ENCODE measurements at places on chromosomes 4 and X.

GRCh38 chr4:143082701-143083100 lies 102.0 kb upstream of the USP38 start:
- peaks cover 5% of the 10 kb centered on the region for H3K27me3 ChIP-seq
- H3K4me1 ChIP-seq, result no peaks in the 10 kb centered on the region
- H3K36me3 ChIP-seq, result no peaks in the 10 kb centered on the region
- H3K4me3 ChIP-seq, result no peak overlapping the region

DNA sequence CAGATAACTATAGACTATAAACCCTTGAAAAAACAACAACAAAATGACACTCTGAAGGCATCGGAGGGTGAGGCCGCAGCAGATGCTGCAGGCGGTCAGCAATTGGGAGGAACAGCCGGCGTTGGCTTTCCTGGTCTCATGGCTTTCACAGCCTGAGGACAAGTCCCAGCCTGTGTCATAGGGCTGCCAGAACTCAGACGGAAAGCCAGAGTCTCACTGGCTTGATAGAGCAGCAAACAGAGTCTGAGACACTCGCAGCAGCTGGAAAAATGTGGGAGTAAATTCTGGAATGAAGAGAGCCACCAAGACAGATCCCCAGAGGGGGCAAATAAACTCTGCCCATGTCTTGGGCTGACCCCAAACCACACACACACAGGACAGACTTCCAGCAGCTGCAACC lies 86.3 kb downstream of the PPP2R2C start:
- H3K27me3 ChIP-seq, result no peaks in the 10 kb centered on the region
- DNase-seq, result no peak
- no peak overlapping the region for H3K4me3 ChIP-seq
- H3K36me3 ChIP-seq, result no peaks in the 10 kb centered on the region
- H3K27ac ChIP-seq, result no peak overlapping the region
- no peaks in the 10 kb centered on the region for H3K4me1 ChIP-seq

DNA sequence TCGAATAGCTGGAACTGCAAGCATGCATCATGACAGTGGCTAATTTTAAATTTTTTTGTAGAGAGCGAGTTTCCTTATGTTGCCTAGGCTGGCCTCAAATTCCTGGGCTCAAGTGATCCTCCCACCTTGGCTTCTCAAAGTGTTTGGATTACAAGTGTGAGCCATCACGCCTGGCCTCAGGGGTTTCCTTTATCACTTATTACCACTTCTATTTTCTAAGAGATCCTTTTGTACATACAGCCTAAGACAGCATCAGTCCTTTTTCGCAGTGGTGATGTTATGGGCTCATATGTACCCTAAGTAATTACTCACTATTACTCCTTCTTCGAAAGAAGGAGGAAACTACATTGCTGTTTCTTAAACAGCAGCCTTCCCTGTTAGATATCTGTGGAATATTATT lies 54.1 kb upstream of the CDKN2AIP start:
- DNase-seq, result no peak
- H3K4me3 ChIP-seq, result no peak overlapping the region
- H3K36me3 ChIP-seq, result no peaks in the 10 kb centered on the region
- H3K27ac ChIP-seq, result no peak overlapping the region

- H3K36me3 ChIP-seq, result no peaks in the 10 kb centered on the region
- H3K27ac ChIP-seq, result no peak overlapping the region
- DNase-seq, result no peak
- no peak overlapping the region for H3K4me3 ChIP-seq
- no peaks in the 10 kb centered on the region for H3K27me3 ChIP-seq
- peaks cover 10% of the 10 kb centered on the region for H3K4me1 ChIP-seq
Observed at GRCh38 chr4:150140774-150141400, 62.6 kb downstream of the DCLK2 start.

DNA sequence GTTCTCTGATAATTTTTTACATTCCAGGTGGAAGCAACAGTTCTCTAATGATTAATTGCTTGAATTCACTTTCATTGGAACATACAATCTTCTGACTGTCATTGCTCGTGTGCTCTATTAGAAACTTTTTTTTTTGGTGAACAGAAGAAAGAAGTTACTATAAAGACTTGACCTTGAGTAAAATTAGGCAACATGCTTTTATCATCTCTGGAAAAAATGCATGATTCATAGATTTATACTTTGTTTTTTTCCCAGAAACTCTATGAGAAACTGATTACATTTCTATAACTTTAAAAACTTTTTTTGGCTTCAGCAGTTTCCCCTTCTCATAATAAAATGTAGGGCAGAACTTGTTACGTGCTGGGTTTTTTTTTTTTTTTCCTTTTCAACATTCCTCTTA lies 167.6 kb downstream of the ARHGAP10 start:
- no peak for DNase-seq
- no peak overlapping the region for H3K27ac ChIP-seq
- H3K36me3 ChIP-seq, result peaks cover 21% of the 10 kb centered on the region
- H3K4me1 ChIP-seq, result no peaks in the 10 kb centered on the region

DNA sequence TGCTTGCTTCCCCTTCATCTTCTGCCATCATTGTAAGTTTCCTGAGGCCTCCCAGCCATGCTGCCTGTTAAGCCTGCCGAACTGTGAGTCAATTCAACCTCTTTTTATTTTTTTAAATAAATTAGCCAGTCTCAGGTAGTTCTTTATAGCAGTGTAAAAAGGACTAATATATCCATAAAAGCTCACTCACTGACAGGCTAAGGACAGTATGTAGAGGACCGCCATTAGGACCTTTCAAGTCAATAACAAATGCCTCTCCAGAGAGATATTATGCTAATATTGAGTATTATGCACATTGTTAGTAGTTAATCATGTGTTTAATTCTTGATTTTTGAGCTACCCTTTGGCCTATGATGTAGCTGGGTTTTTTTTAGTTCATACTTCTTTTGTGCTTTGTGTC lies 62.6 kb upstream of the GYPA start:
- H3K27me3 ChIP-seq, result peaks cover 3% of the 10 kb centered on the region
- no peak for DNase-seq
- H3K4me1 ChIP-seq, result no peaks in the 10 kb centered on the region
- H3K4me3 ChIP-seq, result no peak overlapping the region

DNA sequence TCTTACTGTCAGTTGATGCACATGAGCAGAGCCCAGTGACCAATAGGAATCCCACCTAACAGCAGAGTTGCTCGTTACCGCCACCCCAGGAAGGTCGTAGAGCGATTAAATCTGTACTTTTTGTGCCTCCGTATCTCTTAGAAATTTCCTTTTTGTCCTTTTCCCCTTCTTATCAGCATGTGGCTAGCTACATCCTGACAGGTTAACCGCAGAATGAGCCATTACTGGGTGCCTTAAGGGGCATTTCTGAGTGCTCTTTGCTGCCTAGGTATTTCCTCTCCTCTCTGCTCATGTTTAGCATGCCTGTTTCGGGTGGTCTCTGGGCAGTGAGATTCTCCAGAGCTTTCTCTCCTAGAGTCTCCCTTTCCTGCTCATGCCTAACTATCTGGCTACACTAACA lies 530.5 kb downstream of the FAM133A start:
- no peaks in the 10 kb centered on the region for H3K36me3 ChIP-seq
- H3K4me3 ChIP-seq, result no peak overlapping the region
- no peaks in the 10 kb centered on the region for H3K4me1 ChIP-seq
- no peaks in the 10 kb centered on the region for H3K27me3 ChIP-seq
- no peak for DNase-seq

GRCh38 chr4:142282870-142283431 lies 563.1 kb downstream of the INPP4B start:
- no peaks in the 10 kb centered on the region for H3K27me3 ChIP-seq
- no peak overlapping the region for H3K27ac ChIP-seq
- peaks cover 15% of the 10 kb centered on the region for H3K4me1 ChIP-seq
- H3K36me3 ChIP-seq, result peaks cover 8% of the 10 kb centered on the region

DNA sequence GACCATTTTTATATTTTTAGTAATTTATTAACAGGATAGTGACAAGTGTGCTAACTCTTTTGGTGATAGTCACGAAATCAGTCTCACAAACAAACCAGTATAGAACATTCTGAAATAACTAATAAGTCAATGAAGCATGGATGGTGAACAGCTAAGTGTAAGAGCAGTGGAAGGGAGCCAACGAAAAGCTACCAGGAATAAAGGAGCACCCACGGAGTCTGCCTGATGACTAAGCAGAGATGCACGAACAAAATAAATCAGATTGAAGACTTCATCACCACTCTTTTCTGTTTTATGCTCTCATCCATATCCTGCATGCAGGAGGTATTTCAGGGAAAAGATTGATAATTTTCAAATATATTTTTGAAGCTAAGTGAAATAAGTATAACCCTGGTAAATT lies 891.1 kb upstream of the HS3ST1 start:
- H3K27me3 ChIP-seq, result no peaks in the 10 kb centered on the region
- H3K4me3 ChIP-seq, result no peak overlapping the region
- no peaks in the 10 kb centered on the region for H3K4me1 ChIP-seq
- no peaks in the 10 kb centered on the region for H3K36me3 ChIP-seq
- no peak overlapping the region for H3K27ac ChIP-seq

- peaks cover 14% of the 10 kb centered on the region for H3K36me3 ChIP-seq
- H3K27ac ChIP-seq, result peak overlapping the region; percentile 89
- no peaks in the 10 kb centered on the region for H3K27me3 ChIP-seq
- peak overlapping the region; percentile 85 for H3K4me3 ChIP-seq
- peaks cover 32% of the 10 kb centered on the region for H3K4me1 ChIP-seq
- no peak for DNase-seq
Observed at GRCh38 chrX:70455366-70456202, 10.9 kb downstream of the DLG3 start.
